ENCODE measurements at places on chromosomes 1 and 21.
A peak's percentile ranks its signal among the peaks of the same experiment; 100 is the strongest.

GRCh38 chr1:1122078-1122811, 6.4 kb upstream of the C1orf159 start:
- peak; percentile 24 for DNase-seq

DNA sequence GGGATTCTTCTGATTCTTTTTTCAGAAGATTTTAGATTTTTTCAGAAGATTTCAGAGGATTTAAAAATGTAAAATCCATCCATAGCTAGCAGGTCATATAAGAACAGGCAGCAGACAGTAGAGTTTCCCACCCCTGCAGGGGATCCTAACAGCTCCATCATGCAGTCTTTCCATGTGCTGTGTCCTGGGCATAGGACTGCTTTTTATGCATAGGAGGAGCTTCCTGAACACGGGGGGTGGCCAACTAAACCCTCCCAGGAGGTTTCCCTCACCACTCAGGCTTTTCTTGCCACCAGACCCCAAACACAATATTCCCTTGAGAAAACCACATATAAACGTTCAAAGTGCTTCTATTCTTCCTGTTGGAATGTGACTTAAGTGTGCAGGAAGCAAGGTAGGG, 90.1 kb upstream of the TNR start:
- DNase-seq = no peak

DNA sequence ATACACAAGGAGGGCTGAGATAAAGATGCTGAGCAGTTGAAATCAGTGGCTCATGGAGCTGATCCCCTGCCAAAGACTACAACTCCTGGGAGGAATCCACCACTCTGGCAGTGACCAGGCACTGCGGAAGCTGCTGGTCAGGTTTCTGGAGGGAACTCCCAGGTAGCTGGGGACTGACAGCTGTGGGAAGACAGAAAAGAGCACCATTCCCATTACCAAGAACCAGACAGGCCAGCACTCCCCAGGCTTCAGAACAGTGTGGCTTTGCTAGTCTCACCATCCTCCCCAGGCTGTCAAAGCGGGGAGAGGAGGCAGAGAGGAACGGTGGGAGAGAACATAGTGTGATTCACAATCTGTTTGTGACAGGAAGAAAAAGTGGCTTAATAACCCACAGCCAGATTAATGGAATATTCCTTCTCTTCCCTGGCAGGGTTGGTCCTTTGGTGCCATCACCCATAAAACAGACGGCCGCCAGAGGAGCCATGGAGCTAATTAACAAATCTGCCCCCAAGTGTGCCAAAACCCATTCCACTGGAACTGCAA, 92.1 kb downstream of the MAB21L3 start:
- DNase-seq = no peak

DNA sequence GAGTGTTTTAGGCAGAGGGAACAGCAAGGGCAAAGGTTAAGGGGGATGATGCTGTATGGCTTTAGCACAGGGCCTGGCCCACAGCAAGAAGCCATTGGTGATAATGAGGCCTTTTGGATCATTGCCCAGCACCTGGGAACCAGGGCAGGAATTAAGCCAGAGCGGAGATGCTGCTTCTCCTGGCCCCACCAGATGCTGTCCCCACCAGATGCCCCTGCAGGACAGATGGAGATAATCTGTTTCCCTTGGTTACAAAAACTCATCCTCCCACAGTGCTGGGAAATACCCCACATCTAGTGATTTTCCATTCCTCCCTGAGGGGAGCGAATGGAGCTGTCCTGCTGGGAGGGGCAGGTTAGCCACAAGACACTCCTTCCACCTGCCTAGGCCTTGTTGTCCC, 18.8 kb downstream of the OPRD1 start:
- DNase-seq = no peak

- DNase-seq = no peak
Observed at GRCh38 chr1:22414244-22414751, 37.4 kb upstream of the ZBTB40 start.

Measured in fibroblast of skin of left biceps (primary cell).